ENCODE measurements at places on chromosomes 7 and 10.

DNA sequence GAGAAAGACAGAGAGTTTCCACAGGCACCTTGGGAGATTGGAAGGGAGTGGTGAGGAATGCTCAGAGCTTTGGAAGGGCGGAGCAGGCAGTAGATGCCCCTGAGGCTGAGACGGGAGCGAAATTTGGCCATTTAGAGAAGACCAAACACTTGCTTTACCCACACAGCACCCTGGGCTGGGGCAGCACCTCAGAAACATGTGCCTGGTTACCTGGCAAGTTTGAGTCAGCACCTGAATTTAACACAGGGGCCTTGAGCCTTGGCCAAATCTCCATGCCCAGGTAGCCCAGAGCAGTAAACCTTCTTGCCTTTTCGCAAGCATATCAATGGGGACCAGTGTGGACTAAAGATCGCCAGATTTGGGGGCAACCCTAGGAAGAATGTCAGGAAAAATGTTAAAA, 111.9 kb upstream of the NFE2L3 start:
- DNase-seq = no peak

GRCh38 chr10:113278664-113279063, 274.2 kb upstream of the HABP2 start:
- DNase-seq = peak; percentile 24

DNA sequence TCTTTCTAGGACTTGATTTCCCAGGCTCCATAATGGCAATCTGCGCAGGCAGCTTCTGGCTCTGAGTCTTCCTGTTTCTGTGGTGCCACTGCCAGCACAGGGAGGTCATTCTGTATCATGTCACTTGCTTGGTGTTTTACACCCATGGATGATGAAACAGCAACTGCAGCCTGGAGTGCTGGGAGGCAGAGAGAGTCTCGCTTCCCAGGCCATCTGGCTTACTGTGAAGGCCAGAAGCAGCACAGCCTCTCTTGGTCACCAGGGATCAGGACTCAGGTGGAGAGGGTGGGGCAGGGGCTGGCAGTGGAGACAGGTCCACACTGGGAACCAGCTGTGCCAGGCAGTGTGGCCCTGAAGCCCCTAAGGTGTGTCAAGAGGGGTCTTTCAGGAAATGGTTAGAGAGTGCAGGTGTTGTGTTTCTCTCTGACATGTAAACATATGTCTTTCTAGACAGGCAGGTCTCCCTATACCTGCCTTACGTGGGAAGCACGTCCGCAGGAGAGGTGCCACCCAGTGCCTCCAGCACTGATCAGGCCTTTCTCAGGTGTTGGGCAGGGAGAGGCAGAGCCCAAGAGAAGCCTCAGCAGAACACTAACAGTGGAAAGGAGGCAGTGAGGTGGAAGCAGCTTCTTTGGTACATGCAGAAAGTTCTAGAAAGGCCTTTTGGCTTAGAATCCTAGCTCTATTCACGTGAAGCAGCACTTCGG, 71.4 kb downstream of the INSIG1 start:
- DNase-seq = no peak

DNA sequence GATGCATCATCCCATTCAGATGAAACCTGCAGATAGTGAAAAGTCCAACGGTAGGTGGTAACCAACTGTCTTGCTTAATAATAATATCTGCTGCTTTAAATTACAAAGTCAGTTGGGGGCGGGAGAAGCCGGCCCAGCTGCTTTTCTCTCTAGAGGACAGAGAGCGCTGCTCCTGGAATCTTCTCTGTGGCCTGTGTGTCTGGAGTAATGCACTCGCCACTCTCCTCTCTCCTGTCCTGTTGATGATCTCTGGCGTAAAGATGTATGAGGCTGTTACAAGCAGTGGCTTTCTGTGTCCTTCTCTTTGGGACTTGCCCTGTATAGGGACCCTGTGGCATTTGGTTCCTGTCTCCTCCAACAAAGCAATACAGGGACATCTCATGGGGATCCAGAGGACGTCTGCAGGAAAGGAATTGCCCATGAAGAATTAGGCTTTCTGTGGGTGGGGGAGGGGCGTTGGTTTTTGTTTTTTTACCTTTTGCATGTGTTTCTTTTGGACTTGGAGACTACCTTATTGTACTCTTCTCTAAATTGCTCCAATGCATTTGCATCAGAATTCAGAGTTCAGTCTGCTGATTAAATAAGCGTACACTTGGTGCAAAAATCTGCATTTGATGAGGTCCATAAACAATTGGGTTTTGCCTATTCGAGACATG, 231.6 kb downstream of the CELF2 start:
- DNase-seq = no peak

- DNase-seq = peak; percentile 67
Observed at GRCh38 chr10:93352638-93353383, 129.3 kb downstream of the MYOF start.

- DNase-seq = no peak
Observed at GRCh38 chr10:72034040-72034499, 54.3 kb downstream of the SPOCK2 start.

DNA sequence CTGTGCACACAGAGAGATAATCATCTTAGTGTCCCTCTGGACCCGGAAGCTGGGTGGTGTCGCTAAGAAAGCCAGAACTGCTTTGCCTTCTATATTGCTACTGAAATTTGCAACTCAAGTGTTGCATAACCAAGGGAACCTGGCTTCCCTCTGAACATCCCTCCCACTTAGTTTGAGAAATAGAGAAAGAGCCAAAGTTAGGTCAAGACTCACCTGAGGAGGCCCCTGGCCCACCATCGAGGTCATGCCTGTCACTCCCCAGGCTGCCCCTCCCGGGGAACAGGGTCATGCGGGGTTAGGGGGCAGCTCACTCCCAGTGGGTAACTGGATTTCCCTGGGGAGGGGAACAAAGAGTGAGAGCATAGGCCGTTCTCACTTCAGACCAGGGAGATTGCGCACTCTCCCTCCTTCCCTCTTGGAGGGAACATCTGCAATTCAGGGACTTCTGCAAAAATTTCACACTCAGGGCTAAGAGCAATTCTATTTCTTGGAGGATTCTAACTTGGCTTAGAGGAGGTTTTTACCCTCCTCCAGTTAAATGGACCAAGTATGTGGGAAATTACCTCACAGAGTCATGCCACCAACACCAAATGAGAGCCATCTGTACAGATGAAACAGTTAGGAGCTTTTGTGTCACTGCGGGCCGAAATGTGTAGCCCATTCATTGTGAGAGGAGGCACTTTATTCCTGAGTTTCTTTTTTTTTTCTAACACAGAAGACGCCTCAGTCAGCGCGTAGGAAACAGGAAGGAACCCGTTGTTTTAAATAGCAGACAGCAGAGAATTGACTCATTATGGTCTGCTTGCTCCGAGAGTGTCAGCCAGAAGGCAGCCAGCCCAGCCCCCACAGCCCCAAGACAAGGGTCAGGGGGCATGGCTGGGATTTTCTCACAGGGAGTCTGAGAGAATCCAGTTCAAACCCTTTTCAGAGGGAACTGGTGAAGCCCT, 221.3 kb downstream of the ARHGAP12 start:
- peak; percentile 81 for DNase-seq

DNA sequence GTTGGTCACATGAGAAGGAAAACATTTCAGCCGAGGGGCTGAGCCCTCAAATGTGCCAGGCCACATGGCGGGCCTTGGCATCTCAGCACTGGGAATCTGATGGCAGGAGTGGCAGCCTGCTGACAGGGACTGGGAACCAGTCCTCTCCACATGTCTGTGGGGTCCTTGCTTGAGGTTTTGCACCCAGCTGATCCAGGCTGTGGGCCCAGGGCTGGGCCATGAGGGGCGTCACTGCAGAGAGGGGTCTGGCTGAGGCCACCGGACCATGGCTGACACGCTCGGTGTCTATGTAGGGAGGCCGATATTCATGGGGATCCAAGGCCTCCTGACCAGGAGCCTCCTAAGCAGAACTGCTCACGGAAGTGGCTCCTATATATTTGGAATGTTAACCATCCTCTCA, 31.0 kb upstream of the PWWP2B start:
- no peak for DNase-seq

GRCh38 chr10:4399556-4399955, 426.5 kb upstream of the AKR1E2 start:
- DNase-seq = peak; percentile 82

DNA sequence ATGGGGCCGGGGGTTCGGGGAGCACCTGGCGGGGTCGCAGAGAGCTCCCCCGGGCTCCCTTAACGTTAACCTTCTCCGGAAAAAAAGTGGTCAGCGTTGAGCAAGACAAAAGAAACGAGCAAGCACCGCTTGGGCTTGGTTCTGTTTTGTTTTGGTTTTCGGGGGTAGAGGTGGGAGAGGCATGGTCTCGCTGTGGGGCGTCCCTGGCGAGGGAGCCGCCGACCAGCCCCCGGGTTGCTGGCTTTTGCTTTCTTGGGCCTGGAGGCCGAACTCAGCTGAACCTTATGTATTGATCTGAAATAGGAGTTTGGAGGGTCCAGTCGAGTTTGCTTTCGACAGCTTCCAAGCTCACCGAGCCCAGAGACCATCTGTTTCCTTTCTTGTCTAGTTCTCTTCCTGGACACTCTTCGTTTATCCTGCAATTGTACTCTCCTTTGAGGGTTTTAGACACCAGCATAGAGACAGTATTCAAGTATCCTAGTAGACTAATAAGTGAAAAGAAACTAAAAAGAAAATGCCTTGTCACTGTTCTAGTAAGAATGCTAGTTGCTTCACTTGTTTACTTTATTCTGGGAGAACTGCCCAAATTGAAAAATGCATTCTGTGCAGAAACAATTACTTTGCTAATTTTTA, 980 bp downstream of the FHIP2A start:
- DNase-seq = peak; percentile 61

- DNase-seq = peak; percentile 99
Observed at GRCh38 chr7:28685644-28686417, 272.3 kb downstream of the TRIL start.

- DNase-seq = no peak
Observed at GRCh38 chr7:84624927-84625326, 430.3 kb upstream of the SEMA3A start.

- DNase-seq = no peak
Observed at GRCh38 chr10:32972929-32973328, 14.9 kb upstream of the ITGB1 start.

- no peak for DNase-seq
Observed at GRCh38 chr10:106836933-106837663, 327.4 kb downstream of the SORCS1 start.

- DNase-seq = no peak
Observed at GRCh38 chr7:120628251-120628650, 229.7 kb downstream of the TSPAN12 start.

DNA sequence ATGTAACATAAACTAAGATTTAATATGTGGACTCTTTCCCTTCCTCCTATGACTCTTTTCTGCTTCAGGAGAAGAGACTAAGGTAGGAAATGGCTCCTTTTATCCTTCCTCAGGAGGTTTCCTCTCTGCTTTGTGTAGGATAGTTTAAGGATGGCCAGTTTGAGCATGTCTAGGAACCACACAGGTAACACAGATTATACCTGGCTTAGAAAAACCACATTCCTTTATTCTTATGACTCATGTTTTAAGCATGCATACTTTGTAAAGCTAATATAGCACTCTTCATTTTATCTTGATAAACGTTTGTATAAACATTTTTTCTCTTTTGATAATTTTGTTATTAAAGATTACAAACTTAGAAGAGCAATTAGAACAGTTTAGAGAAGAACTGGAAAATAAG, 57.8 kb downstream of the CYP51A1 start:
- DNase-seq = no peak

GRCh38 chr10:121303287-121303890, 294.9 kb downstream of the FGFR2 start:
- DNase-seq = no peak

GRCh38 chr10:5117026-5117425, 22.8 kb downstream of the AKR1C3 start:
- DNase-seq = no peak

DNA sequence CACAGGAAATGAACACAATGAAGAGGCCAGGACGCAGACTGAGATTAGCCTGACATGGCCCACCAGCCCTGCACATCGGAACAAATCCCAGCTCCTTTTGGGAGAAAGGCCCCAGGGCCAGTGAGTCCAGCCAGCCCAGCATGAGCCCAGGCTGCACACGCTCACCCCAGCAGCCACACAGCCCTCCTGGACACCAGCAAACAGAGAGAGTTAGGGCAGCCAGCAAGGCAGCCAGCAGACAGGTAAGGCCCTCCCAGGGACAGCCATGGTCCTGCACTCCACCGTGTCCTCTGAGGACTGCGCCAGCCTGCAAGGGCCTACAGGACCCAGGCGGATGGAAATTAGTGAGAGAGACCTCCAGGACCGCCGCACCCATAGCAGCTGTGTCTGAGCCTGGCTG, 8.1 kb upstream of the GRID1 start:
- DNase-seq = no peak

DNA sequence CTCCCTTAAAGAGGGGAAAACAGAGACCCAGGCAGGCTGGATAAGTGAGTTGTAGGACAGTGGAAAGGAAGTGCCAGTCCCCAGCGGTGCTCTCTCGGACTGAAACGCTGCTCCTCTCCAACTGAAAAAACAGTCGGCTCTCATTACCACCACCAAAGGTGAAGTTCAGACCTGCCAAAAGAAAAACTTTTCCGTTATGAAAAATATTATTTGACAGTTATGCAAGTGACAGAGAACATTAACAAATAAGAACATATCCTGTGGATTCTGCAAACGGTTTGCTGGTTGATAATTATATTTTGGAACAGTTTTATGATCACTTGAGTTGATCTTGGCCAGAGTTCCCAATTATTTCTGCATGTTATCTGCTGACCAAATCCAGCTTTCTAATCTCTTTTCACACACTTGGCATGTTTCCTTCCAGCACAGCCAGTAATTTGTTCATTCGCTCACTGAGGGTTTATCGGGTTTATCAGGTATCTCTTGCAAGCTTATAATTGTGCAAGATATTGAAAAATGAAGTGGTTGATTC, 82.6 kb downstream of the PTPRE start:
- DNase-seq = no peak

- peak; percentile 93 for DNase-seq
Observed at GRCh38 chr7:82624337-82624736, 180.8 kb upstream of the CACNA2D1 start.

DNA sequence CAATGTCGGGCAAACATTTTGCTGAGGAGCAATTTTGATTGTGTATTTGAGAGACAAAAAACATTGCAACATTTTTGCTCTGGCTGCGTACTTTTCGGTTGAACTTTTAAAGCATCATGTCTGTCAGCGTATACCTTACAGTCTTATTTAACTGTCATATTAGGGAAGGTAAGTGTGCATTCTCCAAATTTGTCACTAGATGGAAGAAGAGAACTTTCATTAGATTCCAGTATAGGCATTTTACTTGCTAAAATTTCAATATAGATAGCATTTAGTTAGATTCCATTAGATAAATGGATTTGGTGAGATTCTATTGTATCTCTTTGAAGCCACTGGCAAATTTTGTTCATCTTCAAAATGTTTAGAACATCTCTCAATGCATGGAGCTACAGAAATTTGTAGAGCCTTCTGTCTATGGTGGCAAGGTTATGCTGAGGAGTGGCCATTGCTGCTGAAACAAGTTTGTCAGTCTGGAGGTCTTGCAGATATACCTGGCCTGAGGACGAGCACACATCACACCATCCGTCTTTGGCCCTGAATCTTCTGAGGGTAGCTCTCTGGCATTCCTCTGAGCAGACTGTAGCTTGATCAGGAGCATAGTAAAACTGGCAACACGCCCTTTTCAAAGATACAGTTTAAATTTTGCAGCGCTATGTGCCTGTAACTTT, 437.5 kb upstream of the MBL2 start:
- DNase-seq = peak; percentile 26
